ENCODE measurements at places on chromosomes 16 and 17. TPM values are rescaled to one million over a fixed set of nuclear protein-coding genes. Genes with fewer than 3 reads are reported as not detected.

Gene HBQ1
- 2.1 TPM for total RNA-seq

Gene GSG1L2
- total RNA-seq, result not detected

Gene GNAO1
- 54.8 TPM for total RNA-seq

Gene IRF8
- total RNA-seq, result 10.6 TPM

Gene SLFN14
- not detected for total RNA-seq

Gene FOXN1
- not detected for total RNA-seq

Gene C16orf96
- not detected for total RNA-seq

Gene ASPHD1
- 3.2 TPM for total RNA-seq

Gene LRRC75A
- 2.6 TPM for total RNA-seq

Gene ZNF319
- 5.1 TPM for total RNA-seq

Gene NPW
- not detected for total RNA-seq

Gene PRCD
- total RNA-seq, result 3.5 TPM

- DNase-seq, result no peak
Measured at GRCh38 chr17:58587713-58588117, 73.3 kb upstream of the MTMR4 start.

GRCh38 chr16:15855704-15856003 lies 1.2 kb downstream of the MYH11 start:
- DNase-seq, result no peak

DNA sequence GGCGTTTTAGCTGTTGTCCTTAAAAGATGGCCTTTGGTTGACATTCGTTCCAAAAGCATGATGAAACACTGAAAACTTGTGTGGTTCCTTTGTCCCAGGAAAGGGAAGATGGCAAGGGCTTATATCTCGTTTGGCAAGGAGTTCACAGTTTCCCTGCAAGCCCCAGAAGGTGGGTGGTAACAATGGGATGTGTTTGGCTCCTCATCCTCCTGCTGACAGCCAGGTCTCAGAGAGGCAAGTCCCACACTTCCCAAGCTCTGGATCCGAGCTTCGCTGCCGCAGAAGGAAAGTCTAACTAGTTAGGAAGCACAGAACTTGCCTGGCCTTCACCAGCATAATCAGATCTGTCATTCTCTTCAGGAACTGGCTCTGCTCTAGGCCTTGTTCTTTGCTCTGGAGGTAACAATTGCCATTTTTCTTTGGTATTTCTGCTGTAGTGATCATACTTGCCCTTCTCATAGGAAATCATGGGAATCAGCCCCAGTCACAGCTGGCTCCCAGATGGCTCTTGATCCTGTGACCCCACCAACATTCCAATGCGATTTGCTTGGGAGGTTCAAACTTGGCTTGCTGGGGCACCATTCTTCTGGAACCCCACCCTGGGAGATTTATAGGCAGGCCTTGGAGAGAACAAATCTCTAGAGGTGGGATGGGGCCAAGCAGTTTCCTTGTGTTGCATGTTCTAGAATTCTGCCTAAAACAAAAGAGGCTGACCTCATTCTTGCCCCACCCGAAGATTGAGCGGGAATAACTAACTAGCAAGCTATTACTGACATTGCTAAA lies 17.9 kb downstream of the KPNA2 start:
- DNase-seq, result peak; percentile 76

DNA sequence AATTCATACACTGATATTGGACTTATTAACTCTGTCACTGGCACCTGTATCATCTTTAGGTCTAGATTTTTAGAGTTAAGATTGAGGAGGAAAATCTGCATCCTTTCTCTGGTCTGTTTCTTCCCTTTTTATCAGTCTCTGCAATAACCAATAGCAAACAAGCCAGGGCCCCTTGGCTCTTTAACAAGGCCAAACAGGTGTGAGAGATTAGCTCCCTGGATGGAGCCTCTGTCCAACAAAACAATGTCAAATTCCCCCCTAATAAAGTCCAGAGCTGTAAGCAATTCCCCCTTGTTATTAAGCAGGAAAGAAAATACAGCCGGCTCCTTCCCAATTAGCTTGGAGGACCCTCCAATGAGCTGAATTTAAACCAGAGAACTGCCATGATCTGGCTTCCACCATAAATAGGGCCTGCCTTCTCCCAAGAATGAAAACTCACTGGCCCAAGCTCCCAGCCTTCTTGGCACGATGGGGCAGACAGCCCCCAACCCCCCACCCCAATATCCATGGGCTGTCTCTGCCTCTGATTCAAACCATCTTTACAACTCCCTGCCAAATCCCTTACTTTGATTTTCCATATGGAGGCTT lies 56.1 kb upstream of the SOX9 start:
- DNase-seq, result no peak

DNA sequence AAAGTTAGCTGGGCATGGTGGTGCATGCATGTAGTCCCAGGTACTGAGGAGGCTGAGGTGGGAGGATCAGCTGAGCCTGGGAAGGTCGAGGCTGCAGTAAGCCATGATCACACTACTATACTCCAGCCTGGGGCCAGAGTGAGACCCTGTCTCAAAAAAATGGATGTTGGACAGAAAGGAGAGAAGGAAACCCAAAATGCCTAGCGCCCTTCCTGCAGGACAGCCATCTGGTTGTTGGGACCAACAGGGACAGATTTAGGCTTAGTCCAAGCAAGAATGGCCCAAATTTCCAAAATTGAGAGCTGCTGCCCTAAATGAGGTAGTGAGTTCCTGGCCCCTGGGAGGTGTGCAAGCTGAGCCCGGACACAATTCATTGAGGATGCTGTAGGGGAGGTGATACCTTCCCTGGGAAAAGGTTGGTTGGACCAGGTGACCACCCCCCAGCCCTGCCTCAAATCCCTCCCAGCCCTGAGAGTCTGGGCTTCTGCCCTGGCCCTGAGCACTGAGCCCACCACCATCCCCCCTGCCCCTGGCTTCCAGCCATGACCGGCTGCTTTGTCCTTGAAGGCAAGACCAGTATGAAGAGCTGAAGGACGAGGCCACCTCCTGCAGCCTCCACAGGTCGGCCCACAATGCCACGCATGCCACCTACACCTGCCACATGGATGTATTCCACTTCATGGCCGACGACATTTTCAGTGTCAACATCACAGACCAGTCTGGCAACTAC lies 35.1 kb downstream of the IL21R start:
- no peak for DNase-seq

- no peak for DNase-seq
Measured at GRCh38 chr17:63798572-63799106, 24.7 kb downstream of the DDX42 start.

GRCh38 chr17:75326226-75326848 lies 37.1 kb upstream of the SLC25A19 start:
- no peak for DNase-seq

GRCh38 chr17:66221755-66222530 lies 7.3 kb downstream of the APOH start:
- DNase-seq, result no peak

- no peak for DNase-seq
Measured at GRCh38 chr17:42908872-42909700, 8.5 kb downstream of the G6PC1 start.

GRCh38 chr17:65393514-65393913 lies 167.9 kb downstream of the AXIN2 start:
- no peak for DNase-seq

- DNase-seq, result no peak
Measured at GRCh38 chr17:773467-774312, 8.4 kb downstream of the GLOD4 start.

GRCh38 chr16:84036982-84037425 lies 5.6 kb downstream of the SLC38A8 start:
- DNase-seq, result no peak

- DNase-seq, result no peak
Measured at GRCh38 chr17:12744298-12744697, 45.0 kb upstream of the ARHGAP44 start.

DNA sequence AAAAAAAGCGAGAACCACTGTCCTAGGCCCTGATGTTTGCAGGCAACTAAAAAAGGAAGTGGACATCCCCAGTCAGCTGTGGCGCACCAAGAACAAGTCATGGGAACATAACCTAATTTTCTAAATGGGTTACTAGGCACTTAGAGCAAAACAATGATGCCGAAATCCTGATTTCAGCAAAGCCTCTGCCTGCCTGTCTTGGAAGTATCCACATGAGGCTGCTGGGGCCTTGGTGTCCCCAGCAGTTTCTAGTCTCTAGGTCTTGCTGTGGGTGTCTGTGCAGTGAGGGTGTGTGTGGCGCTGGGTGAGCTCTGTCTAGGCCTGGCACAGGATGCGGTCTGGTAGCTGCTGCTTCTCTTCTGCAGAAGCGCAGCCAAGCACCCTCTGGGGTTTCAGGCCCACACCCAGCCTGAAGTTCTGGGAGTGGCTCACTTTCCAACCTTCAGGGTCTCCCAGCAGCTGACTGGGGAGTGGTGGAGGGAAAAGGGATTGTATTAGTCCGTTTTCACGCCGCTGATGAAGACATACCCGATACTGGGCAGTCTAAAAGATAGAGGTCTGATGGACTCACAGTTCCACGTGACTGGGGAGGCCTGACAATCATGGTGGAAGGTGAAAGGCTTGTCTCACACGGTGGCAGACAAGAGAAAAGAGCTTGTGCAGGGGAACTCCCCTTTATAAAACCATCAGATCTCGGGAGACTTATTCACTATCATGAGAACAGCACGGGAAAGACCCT lies 21.1 kb downstream of the STH start:
- DNase-seq, result no peak

- DNase-seq, result no peak
Measured at GRCh38 chr17:67013891-67014290, 30.5 kb upstream of the CACNG1 start.

DNA sequence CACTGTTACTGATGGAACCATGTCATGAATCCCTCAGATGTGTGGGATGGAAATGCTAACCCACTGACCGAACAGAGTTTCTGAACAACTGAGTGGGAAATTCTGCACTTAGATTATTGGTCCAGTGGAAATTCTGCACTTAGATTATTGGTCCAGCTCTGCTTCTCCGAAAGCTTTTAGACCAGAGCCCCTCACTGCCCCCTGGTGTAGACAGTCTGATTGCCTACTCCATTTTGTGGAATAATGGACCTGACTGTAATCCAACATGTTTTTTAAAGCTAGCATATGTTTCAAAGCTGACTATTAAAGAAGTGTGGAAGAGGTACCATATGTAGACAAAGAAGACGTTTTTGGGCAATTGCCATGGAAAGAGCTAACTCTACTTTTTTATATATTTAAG lies 50.3 kb upstream of the TBX2 start:
- DNase-seq, result no peak

DNA sequence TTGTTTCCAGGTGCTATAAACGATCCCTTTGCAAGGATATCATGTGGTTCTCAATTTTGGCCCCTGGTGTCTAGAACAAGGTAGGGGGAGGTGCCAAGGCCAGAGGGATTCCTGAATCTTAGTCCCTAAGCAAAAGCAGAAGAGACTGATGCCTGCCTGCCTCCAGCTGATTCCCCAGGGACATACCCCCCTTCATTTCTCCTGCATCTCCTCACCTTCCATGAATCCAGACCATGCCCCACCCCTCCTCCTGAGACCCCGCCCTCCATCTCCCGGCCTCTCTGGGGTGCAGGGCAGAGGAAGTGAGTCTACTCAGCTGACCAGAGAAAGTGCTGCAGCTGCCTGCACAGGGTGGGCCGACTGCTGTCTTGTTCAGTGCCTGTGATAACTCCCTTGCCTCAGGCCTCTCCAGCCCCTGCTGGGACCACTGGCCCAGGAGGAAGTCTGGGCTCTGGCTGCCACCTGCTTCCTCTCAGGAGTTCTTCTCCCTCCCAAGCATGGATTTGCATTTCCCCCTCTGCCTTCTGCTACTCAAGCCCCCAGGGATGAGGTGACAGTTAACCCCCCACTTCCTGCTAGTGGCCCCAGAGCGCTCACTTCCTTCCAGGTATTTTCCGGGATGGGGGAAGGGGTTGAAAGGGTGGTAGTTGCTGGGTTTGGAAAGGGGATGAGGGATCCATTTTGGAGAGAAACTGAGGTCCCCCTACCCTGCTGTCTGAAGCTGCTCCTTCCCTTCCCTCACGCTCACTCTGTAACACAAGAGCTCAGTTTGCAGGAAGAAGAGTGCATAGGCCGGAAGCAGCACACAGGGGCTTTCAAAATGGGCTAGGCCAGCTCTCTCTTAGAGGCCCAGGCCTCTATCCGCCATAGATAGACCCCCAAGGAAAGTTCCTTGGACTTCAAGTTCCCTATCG lies 10.5 kb upstream of the TSPOAP1 start:
- DNase-seq, result no peak

- no peak for DNase-seq
Measured at GRCh38 chr16:67111951-67112444, 2.3 kb downstream of the PHAF1 start.

- no peak for DNase-seq
Measured at GRCh38 chr16:66451548-66451947, 24.5 kb downstream of the BEAN1 start.

- no peak for DNase-seq
Measured at GRCh38 chr17:74466828-74467184, 372 bp downstream of the CD300A start.

DNA sequence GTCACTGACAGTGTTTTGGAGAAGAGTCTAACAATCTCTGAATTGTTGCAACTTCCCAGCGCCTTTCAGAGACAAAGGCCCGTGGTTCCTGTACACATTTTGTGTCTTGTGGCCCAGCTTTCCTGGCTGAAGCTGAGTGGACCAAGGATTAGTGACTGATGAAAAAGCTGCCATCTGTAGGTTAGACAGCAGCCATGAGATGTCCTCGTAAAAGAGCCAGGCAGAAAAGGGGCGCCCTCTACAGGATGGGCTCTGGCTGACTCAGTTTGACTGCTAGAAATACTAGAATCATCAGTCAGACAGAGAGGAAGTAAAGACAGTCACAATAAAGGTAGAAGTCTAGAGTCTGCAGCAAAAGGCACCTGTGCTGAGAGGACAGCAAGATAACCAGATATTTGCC lies 26.5 kb upstream of the NF1 start:
- DNase-seq, result no peak

GRCh38 chr16:80997139-80997798 lies 9.4 kb downstream of the CMC2 start:
- DNase-seq, result no peak

DNA sequence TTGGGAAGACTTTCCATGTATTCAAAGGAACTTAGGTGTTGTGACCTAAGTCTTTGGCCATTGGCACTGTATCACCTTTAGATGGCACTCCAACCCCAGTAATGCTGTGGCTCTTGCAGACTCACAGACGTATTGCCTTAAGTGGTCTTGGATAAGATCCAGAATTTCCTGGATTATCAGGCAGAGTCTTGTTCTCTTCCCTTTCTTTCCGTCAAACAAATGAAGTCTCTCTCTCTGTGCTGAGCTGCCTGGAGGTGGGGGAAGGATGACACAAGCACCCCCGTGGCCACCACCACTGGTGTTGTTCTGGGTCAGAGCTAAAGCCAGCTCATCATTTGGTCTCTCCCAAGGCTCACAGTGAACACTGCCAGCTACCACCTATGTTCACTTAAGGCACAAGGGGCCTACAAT lies 789.9 kb upstream of the KIF2B start:
- DNase-seq, result no peak

DNA sequence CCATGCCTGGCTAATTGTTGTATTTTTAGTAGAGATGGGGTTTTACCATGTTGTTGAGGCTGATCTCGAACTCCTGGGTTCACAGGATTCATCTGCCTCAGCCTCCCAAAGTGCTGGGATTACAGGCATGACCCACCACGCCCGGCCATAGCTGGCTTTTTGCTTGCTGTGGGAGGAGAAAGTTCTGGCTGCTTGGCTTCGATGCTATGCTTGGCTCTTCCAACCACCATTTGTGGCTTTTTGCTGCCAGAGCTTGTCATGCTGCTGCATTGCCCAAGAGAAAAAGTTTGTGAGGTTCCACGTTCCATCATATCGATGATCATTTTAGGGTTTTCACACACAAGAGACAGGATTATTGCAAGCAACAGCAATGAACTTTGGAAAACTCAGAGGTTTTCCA lies 16.2 kb downstream of the BMERB1 start:
- no peak for DNase-seq

- no peak for DNase-seq
Measured at GRCh38 chr17:77036841-77037381, 103.9 kb upstream of the SEC14L1 start.

All from right atrium auricular region (tissue), 2 donors.